ENCODE measurements at places on chromosomes 5 and 9.

DNA sequence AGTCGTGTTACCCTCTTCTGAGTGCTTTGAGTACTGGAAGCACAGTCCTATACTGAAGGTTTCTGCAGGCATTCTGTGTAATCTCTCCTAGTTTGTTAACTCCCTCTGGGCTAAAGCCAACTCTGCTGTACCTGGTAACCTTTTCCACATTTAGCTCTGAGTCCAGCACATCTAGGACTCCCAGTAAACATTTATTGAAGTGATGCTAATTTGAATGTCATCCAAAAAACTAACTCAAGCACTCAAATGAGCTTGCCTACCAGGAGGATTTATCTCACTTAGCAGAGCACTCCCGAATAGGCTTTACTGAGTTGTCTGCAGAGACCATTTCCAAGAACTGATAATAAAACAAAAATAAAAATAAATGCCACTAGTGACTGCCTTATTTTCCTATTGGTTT is 79.5 kb upstream of the NFIB start:
- no peak for DNase-seq

DNA sequence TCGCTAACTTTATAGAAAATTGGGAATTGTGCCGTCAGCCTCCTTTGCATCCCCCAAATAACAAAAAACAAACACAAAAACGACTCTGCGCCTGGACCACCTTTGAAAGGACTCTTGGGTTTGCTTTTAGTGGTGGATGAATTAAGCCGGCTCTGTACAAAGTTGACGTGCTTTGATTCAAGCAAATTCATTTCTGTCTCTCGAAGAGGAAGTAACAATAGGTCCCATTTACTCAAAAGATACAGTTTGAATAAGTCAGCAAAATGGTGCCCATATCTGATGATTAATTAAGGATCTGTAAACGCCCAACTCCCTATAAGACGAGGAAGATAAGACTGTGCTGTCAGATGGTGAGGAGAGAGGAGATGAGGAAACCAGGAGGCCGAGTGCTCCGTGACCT is 67.8 kb downstream of the AK8 start:
- DNase-seq, result no peak

DNA sequence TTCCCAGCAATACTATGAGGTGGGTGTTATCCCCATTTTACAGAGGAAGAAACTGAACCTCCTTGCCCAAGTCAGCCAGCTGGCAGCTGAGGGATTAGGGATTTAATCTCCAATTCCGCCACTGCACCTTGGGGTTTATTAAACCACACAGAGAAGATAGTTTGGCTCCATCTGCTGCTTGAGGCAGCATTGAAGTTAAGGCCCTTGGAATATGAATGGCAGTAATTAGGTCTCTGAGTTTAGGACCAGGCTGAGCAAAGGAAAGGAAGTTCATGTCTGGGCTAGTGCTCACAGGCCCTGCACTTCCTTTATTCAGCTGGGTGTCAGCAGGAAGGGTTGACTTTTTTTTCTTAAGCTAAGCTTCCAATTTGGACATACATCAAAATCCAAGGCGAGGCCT is 86.9 kb upstream of the GDNF start:
- DNase-seq, result no peak

- DNase-seq, result no peak
Observed at GRCh38 chr5:51621156-51621555, 237.9 kb downstream of the ISL1 start.

DNA sequence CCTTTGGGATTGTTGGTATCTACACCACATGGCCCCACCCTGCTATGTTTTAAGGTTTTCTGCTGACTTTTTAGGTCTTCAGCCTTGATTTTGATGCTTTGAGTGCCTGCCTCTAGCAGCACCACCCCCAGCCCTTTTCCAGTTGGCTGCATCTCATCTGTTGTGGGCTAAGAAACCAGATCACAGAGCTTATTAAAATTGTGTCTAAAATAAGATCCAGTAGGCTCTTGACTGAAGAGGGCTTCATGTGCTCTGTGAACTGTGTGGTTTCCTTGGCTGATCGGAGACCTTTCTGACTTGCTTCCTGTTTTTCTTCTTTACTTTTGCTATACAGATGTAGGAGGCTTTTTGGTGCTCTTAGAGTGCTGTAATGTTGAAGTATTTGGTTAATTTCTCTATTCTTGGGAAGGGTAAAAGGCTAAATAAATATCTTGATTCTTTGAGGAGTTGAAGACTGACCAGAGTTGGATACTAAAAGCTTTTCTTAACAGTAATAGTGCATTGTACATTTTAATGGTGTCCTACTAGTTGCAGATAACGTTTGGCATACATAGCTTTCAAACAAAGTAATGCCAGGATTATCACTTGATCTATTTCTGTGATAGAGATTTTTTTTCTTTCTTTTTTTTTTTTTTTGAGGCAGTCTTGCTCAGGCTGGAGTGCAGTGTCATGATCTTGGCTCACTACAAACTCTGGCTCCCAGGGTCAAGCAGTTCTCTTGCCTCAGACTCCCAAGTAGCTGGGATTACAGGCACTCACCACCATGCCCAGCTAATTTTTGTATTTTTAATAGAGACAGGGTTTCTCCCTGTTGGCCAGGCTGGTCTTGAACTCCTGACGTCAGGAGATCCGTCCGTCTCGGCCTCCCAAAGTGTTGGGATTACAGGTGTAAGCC is 4.5 kb downstream of the UBE2D2 start:
- no peak for DNase-seq

GRCh38 chr5:79133657-79134451 is 22.2 kb downstream of the BHMT start:
- peak; percentile 63 for DNase-seq

DNA sequence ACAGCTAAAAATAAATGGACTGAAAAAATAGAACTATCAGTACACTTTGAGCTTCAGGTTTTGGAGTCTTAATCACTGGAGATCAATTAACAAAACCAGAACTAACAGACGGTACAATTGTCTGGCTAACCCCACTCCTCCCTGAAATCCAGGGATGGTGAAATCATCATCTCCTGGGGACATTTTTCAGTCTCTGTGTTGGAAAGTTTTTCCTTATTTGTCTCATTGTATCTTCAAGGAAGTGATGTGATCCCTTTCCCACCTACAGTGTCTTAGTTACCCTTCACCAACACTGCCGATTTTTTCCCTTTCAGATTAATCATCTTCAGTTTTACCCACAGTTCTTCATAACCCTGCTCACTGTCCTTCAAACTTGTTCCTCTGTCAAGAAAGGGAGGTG is 81.9 kb downstream of the MAP1B start:
- DNase-seq, result no peak

GRCh38 chr5:1090538-1090937 is 21.3 kb downstream of the SLC12A7 start:
- no peak for DNase-seq

DNA sequence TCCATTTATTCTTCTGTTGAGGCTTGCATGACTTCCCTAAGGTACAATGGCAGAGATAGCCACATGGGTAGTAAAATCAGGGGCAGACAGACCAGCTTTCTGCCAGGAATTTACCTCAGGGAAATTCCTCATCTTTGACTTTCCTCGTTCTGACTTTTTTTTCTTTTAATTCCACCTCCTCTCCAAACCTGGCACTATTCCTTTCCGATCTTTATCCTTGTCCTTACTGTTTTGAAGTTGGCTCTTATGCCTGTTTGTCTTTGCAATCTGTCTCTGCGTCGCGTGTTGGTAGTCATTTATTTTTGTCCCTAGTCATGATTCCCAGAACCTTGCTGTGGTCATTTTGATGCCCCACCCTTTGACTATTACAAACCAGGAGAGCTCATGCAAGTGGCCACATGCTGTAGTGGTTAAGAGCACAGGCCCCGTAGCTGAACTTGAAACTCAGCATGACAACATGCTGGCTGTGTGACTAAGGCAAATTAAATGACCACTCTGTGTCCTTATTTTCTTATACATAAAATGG is 19.0 kb downstream of the TMC1 start:
- peak; percentile 68 for DNase-seq

- no peak for DNase-seq
Observed at GRCh38 chr9:6905850-6906375, 148.1 kb downstream of the KDM4C start.

DNA sequence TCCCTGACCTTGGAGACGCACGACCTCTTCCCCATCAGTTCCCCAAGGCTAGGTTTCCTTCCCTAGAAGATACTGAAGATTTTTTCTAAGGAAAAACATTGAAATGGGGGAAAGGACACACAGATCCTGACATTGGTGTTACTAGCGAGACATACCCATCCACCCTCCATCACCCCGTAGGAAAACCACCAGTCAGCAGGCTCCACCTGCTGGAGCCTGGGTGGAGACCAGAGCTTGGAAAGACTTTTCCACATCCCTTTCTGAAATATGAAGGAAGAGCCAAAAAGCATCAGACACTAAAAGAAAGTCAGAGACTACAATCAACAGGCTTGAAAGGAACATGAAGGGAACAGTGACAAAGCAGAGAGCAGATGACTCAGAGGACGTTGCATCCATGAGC is 638.0 kb downstream of the IRX1 start:
- DNase-seq, result no peak

Data from HFFc6 (cell line).